ENCODE measurements at places on chromosomes 12 and 14.
A peak's percentile ranks its signal among the peaks of the same experiment; 100 is the strongest.

- peak; percentile 86 for DNase-seq
These were observed 60.6 kb downstream of the SPRING1 start for GRCh38 chr12:116677202-116677661.

GRCh38 chr14:37061697-37062096 lies 110.7 kb downstream of the SLC25A21 start:
- DNase-seq, result no peak

- no peak for DNase-seq
These were observed 109.1 kb upstream of the PLXNC1 start for GRCh38 chr12:94039199-94039840.

- no peak for DNase-seq
These were observed 13.7 kb downstream of the ATXN7L3B start for GRCh38 chr12:74551291-74551690.

GRCh38 chr12:3944620-3945019 lies 71.4 kb upstream of the PARP11 start:
- DNase-seq, result no peak

GRCh38 chr12:57237932-57238853 lies 8.7 kb downstream of the SHMT2 start:
- no peak for DNase-seq

- no peak for DNase-seq
These were observed 25.7 kb downstream of the FGF23 start for GRCh38 chr12:4353785-4354208.

- no peak for DNase-seq
These were observed 120.7 kb downstream of the ADGRD1 start for GRCh38 chr12:131074221-131075083.

Data from HL-60 (cell line).